Fibroblast of mammary gland (primary cell): ENCODE measurements at places on chromosomes 3 and 15.

DNA sequence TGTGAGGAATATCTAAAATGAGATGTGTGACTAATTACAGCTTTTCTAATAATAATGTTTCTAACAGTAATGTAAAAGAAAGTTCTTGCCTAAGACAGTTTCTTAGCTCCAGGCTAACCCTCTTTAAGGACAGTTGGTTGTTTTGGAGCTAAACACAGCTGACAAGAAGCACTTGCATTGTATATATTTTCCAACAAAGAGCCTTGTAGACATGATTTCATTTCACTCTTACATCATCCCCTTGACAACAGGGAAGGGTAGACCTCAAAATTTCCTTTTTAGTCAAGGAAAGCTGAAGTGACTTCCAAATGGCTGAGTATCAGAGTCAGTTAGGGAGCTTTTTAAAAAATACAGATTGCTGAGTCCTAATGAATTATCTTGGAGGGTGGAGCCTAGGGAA is 4.1 kb downstream of the ARID3B start:
- no peak for DNase-seq

- peak; percentile 82 for DNase-seq
Observed at GRCh38 chr3:154931484-154931883, 148.6 kb upstream of the MME start.

- DNase-seq, result peak; percentile 97
Observed at GRCh38 chr3:160376681-160377080, 22.3 kb downstream of the IFT80 start.

DNA sequence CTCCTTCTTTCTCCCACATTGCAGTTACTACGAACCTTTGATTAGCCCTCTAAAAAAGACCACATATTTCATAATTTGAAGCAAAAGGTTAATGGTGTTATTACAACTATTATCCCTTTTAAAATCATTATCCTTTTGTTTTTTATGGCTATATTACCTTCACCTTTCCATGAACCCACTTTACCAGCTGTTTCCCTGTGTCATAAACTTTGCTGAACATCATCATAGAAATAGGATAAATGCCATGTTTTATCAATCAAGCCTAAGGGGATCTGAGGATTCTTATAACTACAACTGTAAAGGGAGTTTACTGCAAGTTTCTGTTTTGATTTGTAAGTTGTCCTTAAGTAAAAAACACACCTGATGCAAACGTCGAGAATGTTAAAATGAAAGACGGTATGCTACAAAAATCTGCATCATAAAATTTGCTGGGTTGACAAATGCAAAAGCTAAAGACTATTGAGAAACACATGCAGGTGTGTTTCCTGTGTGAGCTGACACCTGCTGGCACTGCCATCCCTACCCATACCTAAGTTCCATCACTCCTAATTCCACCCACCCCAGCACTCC is 39.1 kb upstream of the ARRDC4 start:
- no peak for DNase-seq

GRCh38 chr3:46206282-46207015 is 1.7 kb downstream of the CCR1 start:
- no peak for DNase-seq

DNA sequence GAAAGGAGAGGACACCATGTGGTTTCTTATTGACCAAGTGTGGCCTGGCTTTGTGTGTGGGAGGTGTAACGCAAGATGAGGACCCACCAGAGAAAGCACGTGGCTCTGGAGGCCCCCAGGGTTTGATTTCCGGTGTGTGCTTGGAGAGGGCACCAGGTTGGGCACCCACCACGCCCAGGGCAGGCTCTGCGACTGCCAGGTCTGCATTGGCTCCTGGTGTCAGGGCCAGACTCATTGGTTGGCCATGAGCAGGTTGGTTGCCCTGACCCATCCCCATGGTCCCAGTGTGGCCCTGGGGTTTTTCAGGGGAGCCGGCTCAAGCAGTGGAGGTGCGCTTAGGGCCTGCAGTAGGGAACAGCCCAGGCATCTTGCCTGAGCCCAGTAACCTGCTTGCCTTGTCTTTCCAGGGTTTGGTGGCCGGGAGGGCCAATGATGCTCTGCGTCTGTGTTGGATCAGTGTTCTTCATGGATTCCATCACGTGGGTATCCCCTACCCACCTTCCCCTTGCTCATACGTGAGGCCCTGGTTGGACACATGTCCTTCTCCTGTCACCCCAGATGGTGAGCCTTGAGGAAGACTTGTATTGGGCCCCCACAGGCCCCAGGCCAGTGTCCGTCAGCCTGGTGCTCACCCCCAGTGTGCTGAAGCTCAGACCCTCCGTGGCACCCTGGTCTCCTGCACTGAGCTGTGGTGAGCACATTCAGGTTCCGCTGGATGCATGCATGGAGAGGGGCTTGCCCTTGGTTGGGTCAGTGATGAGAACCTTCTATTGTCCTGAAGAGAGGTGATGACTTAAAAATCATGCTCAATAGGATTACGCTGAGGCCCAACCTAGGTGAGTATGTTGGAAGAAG is 193.9 kb downstream of the UBE3A start:
- DNase-seq, result no peak

- no peak for DNase-seq
Observed at GRCh38 chr3:88225326-88226008, 75.7 kb downstream of the C3orf38 start.

- DNase-seq, result no peak
Observed at GRCh38 chr15:80202641-80203360, 49.2 kb downstream of the CTXND1 start.
